ENCODE measurements at places on chromosomes 1 and 21.

- no peak for DNase-seq
Measured at GRCh38 chr1:64942675-64943074, 23.7 kb downstream of the JAK1 start.

DNA sequence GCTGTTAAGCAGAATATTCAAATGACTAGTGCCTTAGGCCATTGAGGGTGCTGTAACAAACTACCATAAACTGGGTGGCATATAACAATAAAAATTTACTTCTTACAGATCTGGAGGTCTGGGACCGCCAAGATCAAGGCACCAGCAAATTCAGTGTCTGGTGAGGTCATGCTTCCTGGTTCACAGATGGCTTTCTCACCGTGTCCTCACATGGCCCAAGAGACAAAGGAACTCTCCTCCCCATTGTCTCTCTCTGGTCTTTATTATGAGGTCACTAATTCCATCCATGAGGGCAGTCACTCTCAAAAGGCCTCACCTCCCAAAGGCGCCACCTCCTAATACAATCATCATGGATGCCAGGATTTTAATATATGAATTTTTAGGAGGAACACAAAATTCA lies 127.3 kb downstream of the GABPA start:
- DNase-seq: no peak

GRCh38 chr1:196678510-196678884 lies 26.7 kb downstream of the CFH start:
- no peak for DNase-seq

DNA sequence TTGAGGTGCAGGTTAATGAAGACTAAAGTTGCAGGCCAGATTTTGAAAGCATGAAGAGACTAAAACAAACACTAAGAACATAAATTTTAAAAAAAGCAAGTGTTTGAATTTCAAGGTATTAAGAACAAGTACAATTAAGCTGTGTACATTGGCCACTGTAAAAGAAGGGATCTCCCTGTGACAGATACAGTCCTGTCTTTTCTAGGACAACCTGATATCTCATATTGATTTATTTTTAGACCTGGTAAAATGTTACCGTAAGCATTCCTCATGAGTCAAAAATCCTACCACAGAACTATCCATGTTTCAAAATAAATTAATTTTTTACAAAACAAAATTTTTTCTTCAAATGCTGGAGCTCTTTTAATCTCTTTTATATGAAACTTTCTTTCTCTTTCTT lies 39.4 kb downstream of the SLC22A15 start:
- no peak for DNase-seq

GRCh38 chr1:10528066-10529014 lies 53.6 kb downstream of the PEX14 start:
- DNase-seq: no peak

- no peak for DNase-seq
Measured at GRCh38 chr21:15706696-15707095, 23.1 kb upstream of the USP25 start.

DNA sequence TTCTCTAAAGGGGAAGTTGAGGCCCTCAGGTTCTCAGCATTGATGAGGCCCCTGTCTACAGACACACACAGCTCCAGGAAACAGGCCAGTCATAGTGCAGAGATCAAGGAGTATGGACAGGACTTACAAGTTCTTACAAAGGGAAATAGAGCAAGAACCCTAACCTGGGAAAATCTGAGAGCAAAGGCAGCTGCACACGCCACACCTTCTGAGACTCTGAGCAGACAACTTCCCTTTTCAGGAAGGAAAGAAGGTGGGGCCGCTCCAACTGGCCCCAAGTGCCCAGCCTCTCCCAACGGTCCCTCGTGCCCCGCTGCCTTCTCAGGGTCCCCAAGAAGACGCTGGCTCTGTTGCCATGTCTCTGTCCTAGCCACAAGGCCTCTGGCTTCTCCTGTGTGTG lies 3.6 kb downstream of the NOC2L start:
- no peak for DNase-seq

DNA sequence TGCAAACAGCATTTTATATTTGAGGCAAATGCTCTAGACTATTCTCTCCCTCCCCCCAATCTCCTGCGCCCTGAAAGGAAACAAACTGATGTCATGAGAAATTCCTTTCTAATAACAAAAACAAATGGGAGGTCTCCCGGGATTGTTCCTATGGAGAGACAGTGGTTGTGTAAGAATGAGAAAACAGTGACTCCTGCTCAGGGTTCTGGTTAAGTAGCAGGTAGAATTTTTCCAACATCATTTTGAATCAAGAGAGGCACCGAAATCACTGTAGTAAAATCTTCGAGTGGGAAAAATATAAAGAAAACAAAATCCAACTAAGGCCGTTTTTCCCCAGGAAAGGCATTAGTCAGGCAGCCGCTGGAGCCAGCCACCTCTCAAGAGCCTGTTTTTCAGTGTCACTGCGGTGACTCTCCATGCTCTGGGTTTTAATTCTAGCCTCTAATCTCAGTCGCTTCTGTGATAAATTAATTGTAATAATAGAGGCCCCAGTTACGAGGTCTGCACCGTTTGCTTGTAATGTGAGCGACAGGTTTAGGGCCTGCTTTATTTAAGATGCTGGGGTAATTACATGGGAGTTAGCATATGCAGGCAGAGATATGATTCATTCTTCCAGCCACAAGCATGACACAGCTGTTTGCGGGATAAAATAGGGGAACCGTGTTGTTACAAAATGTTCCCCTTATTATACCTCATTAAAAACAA lies 80.3 kb downstream of the RNF220 start:
- DNase-seq: no peak

DNA sequence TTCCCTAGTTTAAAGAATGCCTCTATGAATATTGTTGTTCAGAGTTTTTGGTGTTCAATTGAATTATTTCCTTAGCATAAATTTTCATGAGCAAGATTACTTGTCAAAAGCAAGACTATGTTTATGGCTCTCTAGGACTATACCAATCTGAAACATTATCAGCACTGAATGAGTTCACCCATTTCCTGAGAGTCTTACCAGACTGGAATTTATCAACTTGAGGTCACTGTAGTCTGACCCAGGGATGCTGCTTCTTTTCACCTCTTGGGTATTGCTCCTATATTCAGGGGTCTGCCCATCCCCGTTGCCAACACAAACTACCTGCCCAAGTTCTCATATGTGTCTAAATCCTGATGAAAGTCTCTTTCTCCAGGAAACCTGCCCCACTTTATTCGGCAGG lies 42.6 kb downstream of the OPTC start:
- no peak for DNase-seq

DNA sequence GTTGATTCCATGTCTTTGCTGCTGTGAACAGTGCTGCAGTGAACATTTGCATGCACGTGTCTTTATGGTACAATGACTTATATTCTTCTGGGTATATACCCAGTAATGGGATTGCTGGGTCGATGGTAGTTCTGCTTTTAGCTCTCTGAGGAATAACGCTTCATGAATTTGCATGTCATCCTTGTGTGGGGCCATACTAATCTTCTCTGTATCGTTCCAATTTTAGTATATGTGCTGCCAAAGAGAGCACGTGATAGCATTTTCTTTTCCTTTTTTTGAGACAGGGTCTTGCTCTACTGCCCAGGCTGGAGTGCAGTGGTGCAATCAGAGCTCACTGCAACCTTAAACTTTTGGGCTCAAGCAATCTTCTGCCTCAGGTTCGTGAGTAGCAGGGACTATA lies 24.9 kb upstream of the MAP1LC3C start:
- no peak for DNase-seq

DNA sequence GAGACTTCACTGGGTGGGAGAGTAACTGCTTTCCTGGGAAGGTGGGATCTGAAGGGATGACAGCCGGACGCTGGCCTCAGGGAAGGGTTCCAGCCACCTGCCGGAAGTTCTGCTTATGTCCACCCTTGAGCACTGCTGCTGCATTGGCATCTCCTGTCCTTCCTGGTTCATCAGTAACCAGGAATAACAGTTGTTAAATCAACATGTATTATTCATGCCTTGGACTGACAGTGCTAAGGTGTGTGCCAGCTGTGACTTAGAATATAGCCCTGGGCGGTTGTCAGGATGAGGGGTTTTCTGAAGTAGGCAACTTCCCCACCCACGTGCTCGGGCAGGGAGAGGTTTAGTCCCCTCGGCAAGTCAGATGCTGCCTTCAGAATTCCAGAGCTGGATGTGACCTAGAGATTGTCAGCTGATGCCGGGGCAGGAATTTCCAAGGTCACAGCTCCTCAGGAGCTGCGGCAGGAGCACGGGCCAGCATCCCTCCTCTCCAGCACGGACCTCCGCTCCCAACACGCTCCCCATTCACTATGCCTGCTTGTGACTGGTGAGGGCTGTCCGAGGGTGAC lies 17.9 kb downstream of the CLDN14 start:
- DNase-seq: no peak

GRCh38 chr1:155126556-155127104 lies 1.0 kb upstream of the EFNA1 start:
- DNase-seq: no peak

- no peak for DNase-seq
Measured at GRCh38 chr21:37413553-37414291, 47.1 kb downstream of the DYRK1A start.

- no peak for DNase-seq
Measured at GRCh38 chr21:27157097-27157496, 190.2 kb upstream of the ADAMTS5 start.

GRCh38 chr1:60415696-60416095 lies 342.1 kb upstream of the C1orf87 start:
- no peak for DNase-seq

- DNase-seq: no peak
Measured at GRCh38 chr1:115649964-115650363, 8.2 kb downstream of the VANGL1 start.

- no peak for DNase-seq
Measured at GRCh38 chr1:164688791-164689190, 129.8 kb downstream of the PBX1 start.

DNA sequence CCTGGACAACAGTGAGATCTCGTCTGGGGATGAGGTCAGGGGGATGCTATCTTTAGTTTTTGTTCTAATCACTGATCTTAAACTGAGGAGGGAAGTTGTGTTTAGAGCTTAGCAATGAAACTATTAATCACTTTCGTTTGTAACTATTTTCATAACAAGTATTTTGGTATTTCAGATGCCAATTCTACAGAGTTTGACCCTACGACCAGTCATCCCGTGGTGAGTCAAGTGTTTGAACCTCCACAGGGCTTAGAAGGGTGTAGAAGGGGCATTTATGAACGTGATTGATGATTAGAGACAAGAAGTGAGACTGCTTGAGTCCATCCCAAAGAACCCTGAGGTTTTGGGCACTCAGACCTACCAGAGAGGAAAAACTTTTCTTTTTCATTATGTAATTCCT lies 15.6 kb downstream of the SLFNL1 start:
- DNase-seq: no peak

GRCh38 chr21:42527489-42528158 lies 14.0 kb downstream of the SLC37A1 start:
- no peak for DNase-seq

DNA sequence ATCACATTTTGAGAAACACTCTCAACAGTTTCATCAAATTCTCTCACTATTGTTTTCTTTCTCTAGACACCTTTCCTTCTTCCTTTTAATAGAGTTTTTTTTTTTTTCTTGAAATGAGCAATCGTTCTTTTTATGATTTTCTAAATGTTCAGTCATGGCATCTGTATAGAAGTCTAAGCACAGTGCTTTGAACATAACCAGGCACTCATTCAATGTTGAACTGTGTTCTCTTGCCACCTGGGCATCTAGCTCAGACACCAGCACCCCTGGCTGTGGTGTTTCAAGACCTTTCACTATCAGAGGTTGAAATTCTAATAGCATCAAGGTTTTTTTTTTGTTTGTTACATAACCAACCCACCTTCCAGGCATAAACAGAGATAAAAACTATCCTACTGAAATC lies 96.6 kb downstream of the DNM3 start:
- no peak for DNase-seq

- DNase-seq: no peak
Measured at GRCh38 chr21:35107520-35107919, 58.4 kb upstream of the RUNX1 start.

DNA sequence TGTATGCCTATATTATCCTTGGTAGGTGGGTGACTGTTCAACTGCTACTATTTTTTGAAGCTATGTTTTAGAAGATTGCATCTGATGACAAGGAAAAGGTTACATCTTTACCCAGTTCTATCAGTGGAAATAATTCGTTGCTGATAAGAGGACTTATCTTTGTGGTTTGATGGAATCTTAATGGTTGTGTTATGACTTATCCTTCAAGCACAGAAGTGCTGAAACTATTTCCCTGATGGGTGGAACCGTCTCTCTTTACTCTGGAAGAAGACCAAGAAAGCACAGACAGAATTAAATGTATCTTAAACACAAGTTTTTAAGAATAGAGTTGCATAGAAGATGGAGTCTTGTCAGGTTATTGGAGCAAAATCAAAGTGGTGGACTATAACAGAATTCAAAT lies 437.7 kb upstream of the KAZN start:
- no peak for DNase-seq

DNA sequence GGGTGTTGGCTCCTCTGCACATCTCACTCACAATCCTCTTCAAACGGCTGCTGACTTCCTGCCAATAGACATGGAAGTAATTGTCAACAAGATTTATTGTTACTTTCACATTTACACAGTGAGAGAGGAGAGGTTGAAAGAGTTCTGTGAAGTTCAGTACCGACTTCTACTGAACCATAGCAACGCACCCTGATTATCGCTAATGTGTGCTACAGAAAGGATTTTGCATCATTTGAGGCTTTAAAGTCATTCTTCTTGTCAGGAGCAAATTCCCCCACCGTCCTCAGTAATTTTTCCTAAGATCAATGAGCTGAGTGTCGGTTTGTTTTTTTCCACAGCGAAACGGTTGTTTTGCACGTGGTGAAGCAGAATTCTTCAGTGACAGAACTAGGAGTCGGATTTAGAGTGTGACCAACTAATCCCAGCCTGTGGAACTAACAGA lies 361.0 kb downstream of the ADGRL2 start:
- no peak for DNase-seq

- DNase-seq: no peak
Measured at GRCh38 chr1:5532811-5533210, 459.4 kb downstream of the NPHP4 start.

- no peak for DNase-seq
Measured at GRCh38 chr1:27572019-27572678, 31.8 kb downstream of the AHDC1 start.

GRCh38 chr1:204634260-204634910 lies 51.2 kb downstream of the LRRN2 start:
- no peak for DNase-seq

- no peak for DNase-seq
Measured at GRCh38 chr1:94332516-94332915, 85.7 kb upstream of the ABCD3 start.

DNA sequence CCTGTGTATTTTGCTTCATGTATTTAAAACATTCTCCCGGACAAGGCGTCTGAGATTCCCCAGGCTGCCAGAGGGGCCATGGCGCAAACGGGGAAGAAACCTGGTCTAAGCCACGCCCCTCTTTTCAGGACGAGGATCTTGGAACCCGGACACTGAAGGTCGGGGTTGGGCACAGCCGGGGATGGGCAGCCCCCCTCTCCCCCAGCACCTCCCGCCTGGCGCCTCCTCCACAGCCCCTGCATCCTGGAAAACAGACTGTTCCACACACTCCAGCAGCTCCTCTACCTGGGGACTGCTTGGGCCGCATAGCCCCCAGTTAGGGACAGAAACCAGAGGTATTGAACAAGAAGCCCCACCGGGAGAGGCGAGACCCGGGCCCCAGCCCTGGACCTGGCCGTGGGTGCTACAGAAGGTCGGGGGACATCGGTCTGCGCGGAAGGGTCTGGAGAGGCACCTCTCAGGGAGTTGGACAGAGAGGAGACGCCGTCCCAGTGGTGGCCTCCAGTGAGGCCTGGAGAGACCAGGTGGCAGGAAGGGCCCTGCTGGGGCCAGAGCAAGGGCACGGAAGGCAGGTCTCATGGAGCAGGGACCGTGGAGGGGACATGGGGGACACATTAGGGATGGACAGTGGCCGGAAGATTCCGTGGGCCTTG lies 5.4 kb downstream of the TP73 start:
- no peak for DNase-seq

Measured in activated CD4-positive, alpha-beta T cell treated with anti-CD3 and anti-CD28 coated beads, Interleukin-2, amount 50 U/mL, for 24 hours (primary cell).